ENCODE measurements at places on chromosomes 3 and 15.

GRCh38 chr3:44628716-44629115, 3.9 kb downstream of the ZNF197 start:
- no peak for DNase-seq

DNA sequence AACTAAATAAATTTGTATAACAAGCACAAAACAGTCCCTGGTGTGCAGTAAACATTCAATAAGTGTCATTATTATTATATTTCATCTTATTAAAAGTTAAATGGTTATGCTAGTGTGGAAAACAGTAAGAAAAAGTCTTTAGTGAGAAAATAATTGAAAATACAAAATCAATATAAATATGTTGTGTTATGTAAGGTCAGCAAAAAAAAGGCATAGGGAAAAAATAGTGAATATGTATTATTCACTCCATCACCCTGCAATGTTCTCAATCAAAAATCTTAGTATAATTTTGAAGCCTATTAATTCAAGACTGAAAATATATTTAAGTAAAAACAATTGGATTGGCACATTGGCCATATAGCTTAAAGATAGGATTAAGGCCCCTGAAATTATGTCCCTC, 63.3 kb upstream of the KCNMB2 start:
- DNase-seq, result no peak

GRCh38 chr15:62739507-62739906, 303.0 kb upstream of the TPM1 start:
- no peak for DNase-seq

GRCh38 chr3:185021256-185021655, 131.6 kb downstream of the C3orf70 start:
- no peak for DNase-seq

DNA sequence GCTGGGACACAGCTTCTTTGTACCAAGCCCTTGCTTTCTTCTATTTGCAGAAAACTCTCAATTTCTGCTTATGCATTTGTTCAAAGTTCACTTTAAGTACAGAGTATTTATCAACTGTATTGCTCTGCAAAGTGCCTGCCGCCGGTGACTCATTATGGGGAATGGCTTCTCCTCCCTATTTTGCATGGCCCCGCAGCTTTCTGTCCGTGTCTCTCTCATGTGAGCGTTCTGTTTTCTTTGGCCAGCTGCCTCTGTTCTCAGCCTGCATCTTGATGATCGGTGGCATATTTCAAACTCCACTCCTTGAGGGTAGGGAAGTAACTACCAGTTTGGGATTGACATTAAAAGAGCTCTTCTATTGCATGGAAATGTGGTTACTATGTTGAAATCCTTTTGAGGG, 28.6 kb upstream of the ST8SIA2 start:
- no peak for DNase-seq

DNA sequence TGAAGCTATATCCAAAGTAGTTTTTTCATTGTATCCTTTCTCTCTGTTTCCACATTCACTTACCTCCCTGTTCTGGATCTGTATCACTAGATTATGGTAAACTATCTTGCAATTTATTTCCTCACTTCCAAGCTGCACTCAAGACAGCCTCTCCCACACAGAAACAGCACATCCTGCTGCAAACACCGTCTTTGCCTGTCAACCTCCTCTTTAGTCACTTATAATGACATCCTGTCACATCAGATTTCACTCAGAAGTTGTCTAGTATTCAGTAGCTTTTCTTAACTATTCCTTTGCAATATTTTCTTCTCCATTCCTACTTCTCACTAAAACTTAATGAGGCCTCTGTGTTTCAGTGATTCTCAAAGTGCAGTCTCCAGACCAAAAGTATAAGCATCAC, 490.8 kb downstream of the IGSF11 start:
- DNase-seq, result no peak
